ENCODE measurements at places on chromosomes 6 and 20.
A peak's percentile ranks its signal among the peaks of the same experiment; 100 is the strongest.

- no peak for DNase-seq
Observed at GRCh38 chr20:23147964-23148730, 62.0 kb upstream of the CD93 start.

DNA sequence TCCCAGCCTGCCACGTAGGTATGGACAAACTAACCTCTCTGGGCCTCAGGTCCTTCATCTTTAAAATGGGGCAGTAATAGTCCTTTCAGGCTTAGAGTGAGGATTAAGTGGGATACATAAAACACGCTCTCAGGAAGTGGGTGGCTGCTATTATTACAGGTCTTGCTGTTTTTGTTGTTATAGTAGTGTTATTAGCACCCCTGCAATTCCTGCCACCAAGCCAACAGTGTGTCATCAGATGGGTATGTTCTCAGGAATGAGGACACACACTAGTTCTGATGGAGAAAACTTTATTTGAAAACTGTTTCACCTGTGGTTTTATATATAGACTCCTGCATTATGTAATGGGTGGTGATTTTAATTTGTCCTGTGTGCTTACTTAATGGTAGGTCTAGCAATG is 131.7 kb downstream of the LRRC1 start:
- DNase-seq, result no peak

GRCh38 chr6:155582016-155582991 is 126.7 kb upstream of the NOX3 start:
- DNase-seq, result no peak

- no peak for DNase-seq
Observed at GRCh38 chr6:97703661-97704060, 420.6 kb upstream of the MMS22L start.

GRCh38 chr6:13308332-13308731 is 20.0 kb downstream of the TBC1D7 start:
- DNase-seq, result no peak

- DNase-seq, result no peak
Observed at GRCh38 chr20:32805721-32806120, 14.0 kb upstream of the MAPRE1 start.

DNA sequence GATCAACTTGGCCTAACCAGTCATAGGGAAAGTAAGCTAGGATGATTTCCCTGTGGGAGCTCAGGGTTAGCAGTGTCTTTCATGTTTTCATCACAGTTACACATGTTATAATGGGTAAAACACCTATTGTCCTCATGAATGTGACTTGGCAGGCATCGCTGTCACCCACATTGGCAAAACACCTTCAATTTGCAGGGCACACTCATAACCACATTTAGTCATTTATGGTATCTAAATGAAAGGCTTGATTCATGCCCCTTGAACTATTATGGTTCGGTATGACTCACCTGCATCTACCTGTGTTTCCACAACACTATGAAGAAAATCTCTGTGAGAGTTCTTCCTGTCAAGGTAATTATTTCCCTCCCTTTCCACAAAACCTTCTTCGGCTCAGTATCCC is 49.2 kb downstream of the FRK start:
- no peak for DNase-seq

DNA sequence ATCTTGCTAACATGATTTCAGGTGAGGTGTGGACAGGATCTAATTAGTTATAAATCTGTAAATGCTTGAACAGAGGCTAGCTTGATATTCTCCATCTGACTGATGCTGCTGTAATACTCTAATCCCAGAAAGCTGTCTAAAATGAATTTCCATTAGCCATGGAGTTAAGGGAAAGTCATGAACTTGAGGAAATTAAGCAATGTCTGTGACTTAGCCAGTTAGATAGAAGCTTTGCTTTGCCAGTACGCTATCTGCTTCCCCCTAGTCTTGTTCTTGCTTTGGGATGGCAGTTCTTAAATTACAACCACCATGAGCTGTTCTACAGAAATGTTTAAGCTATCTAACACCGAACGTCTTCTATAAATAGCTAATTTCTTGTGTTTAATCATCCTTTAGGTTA is 195.7 kb downstream of the PRL start:
- no peak for DNase-seq

DNA sequence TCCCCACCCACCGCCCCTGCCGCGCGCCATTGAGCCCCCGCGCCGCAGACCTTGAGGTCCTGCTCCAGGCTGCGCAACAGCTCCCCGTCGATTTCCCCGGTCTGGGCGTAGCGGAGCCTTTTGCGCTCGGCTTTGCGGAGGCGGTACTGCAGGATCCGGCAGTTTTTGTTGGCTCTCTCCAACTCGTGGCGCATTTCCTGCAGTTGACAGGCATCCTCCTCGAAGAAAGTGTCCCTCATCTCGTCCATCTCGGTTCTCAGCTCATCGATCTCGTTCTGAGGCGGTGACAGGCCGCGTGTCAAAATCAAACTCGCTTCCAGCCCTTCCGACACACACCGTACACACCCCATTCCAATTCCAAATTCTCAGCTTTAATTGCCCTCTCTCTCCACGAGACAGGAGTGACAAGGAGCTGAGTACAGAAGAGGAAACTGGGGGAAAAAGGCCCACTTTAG is 4.3 kb downstream of the MTCL3 start:
- peak; percentile 11 for DNase-seq

- no peak for DNase-seq
Observed at GRCh38 chr6:168145747-168146596, 67.0 kb upstream of the FRMD1 start.

GRCh38 chr6:26130581-26131249 is 43.5 kb downstream of the HFE start:
- no peak for DNase-seq

GRCh38 chr6:41736186-41736733 is 852 bp upstream of the TFEB start:
- DNase-seq, result no peak

DNA sequence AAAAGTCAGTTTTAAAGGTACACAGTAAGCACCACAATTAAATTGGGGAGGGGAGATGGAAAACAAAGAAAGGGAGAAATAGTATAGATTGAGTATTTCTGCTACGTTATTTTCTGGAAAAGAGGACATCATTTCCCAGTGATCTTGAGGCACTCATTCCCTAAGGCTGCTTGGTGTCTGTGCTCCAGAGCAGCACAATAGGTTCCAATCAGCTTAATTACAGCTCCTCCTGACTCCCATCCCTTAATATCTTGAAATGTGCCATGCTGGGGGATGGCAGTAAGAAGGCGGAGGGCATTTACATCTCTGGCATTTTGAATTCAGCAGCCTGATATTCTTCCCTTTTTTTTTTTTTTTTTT is 39.5 kb upstream of the BEND3 start:
- no peak for DNase-seq
